ENCODE measurements at places on chromosomes 4 and X.
A peak's percentile ranks its signal among the peaks of the same experiment; 100 is the strongest.

DNA sequence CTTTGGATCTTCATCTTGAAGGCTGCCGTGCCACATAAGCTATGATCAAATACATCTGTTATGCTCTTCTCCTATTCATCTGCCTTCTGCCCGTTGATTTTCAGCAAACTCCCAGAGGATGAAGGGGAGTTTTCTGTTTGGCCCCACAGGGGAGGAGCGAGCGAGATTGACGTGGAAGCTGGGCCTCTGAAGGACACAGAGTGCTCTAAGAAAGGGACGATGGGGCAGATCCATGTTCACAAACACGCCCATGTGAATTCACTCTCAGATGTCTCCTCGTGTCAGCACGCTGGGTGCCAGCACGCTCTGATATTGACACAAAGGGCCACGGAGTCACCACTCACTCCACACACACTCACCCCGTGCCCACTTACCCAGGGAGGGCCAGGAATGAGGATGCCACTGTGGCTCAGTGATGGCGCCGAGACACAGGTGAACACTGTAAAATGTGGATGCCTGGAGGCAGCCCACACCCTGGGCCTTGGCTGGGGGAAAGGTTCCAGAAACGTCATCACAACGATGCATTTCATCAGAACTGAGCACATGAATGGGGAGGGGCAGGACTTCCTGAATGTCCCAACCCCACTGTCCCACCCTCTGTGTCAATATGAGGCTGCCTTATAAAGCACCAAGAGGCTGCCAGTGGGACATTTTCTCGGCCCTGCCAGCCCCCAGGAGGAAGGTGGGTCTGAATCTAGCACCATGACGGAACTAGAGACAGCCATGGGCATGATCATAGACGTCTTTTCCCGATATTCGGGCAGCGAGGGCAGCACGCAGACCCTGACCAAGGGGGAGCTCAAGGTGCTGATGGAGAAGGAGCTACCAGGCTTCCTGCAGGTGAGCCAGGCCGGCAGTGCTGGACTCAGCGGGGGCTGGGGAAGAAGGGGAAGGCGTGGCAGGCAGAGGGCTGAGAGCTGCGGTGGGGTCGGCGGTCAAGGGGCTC lies at the start of gene S100P:
S100P (plus strand) TSS at position 648 of the 946 bp plus-strand sequence; CDS start at position 703, 55 bp downstream.
- no peak for DNase-seq

DNA sequence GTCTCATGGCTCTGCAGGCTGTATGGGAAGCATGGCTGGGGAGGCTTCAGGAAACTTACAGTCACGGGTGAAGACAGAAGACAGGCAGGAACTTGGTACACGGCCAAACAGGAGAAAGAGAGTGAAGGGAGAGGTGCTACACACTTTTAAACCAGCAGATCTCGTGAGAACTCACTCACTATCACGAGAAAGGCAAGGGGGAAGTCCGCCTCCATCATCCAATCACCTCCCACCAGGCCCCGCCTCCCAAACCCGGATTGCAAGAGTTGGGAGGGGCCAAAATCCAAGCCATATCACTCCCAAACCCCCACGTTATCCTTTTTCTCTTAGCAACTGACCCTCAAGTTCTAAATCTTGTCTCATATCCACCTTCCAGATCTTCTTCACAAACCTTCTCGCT lies 1710.5 kb upstream of the TENM3 start:
- DNase-seq, result no peak

DNA sequence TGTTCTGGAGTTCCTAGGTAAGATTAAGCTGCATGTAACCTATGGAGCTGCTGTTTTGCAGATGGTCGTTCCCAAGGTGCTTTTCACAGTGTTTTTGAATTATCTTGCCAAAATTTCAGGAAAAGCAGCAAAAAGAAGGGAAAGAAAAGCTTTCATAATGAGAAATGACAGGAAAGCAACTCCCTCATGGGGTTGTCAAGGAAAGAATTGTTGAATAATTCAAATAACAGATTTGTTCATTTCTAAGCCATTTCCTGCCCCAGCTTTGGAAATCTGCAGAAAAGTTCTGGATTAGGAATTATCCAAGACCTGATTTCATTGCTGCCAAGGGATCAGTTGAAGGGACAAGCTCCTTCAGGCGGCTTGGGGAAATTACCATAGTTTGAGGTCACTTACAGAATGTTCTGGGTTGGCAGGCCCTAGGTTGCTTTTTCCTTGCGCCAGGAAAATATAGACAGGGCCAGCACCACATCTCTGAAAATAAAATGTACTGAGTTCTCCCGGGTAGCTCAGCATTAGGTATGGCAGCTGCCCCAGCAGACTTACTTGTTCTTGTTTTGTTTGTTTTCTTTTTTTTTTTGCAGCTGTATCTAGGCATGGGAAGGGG lies 354.7 kb downstream of the STIM2 start:
- no peak for DNase-seq

- DNase-seq, result no peak
These were observed 7.5 kb upstream of the LHFPL1 start for GRCh38 chrX:112687189-112687691.

DNA sequence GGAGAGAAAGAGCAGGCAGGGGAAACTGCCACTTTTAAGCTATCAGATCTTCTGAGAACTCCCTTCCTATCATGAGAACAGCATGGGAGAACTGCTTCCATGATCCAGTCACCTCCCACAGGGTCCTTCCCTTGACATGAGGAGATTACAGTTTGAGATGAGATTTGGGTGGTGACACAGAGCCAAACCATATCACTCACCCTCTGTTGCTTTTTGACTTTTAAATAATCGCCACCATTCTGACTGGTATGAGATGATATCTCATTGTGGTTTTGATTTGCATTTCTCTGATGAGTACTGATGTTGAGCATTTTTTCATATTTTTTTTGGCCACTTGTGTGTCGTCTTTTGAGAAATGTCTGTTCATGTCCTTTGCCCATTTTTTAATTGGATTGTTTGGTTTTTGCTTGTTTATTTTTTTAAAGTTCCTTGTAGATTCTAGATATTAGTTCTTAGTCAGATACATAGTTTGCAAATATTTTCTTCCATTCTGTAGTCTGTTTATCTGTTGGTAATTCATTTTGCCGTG lies 6.5 kb upstream of the PAQR3 start:
- peak; percentile 24 for DNase-seq
